NCI-H1930 (cell line): ENCODE measurements at places on chromosomes 5 and 9.

DNA sequence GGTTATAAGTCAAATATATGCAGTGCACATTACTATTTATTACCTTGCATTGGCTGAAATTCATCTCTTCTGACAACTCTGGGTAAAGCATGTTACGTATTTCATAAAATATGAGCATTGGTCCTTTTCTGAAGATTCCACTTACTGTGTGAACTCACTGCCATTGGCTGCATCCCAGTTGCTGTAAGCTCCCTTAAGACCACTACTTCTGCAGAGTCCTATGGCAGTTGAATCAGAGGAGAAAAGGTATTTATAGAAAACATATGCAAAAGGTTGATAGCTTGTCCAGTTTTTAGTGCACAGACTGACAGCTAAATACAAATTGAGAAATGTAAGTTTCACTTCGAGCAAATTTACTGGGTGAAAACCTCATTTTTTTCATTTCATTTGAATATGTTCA is 394.6 kb upstream of the ARRDC3 start:
- no peak for DNase-seq

DNA sequence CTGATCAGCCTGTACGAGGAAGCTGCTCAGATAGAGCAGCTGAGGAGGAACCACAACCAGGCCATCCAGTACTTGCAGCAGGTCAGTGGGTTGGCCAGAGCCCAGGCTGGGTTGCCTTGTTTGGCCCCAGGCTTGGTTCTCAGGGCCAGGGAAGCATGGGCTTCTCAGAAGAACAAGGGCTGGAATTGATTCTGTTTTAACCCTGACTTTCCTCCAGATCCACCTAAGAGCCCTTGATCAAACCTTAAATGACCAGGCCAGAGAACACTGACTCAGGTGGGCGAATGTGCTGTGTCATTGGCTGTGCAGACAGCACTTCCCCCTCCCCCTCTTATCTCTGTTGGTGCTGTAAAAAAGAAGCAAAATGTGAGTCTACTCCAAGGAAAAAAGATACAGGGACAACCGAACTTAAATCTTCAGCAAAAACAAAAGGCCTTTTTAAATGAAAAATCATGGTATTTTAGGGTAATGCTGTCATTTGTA is 28.1 kb downstream of the TTC23L start:
- no peak for DNase-seq

GRCh38 chr9:36855448-36856315 is 178.4 kb downstream of the PAX5 start:
- no peak for DNase-seq

GRCh38 chr9:94944626-94945025 is 218.1 kb downstream of the AOPEP start:
- no peak for DNase-seq

DNA sequence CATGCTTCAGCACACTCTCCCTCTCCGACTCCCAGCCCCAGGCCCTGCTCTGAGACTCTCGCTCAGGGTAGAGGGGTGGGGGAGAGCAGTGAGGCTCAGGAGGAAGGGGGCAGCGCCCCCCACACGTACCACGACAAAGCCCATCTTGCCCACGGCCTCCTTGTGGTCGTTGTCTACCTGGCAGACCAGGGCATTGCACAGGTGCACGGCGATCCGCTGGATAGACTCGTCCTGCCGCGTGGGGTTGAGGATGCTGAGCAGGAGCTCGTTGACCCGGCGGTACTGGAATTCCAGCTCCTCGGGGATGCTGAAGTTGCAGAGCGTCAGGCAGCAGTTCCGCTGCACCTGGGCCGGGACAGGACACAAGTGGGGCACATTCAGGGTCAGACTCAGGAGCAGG is 18.5 kb upstream of the ZDHHC12 start:
- no peak for DNase-seq

GRCh38 chr5:60458666-60459065 is 241.3 kb downstream of the DEPDC1B start:
- no peak for DNase-seq

DNA sequence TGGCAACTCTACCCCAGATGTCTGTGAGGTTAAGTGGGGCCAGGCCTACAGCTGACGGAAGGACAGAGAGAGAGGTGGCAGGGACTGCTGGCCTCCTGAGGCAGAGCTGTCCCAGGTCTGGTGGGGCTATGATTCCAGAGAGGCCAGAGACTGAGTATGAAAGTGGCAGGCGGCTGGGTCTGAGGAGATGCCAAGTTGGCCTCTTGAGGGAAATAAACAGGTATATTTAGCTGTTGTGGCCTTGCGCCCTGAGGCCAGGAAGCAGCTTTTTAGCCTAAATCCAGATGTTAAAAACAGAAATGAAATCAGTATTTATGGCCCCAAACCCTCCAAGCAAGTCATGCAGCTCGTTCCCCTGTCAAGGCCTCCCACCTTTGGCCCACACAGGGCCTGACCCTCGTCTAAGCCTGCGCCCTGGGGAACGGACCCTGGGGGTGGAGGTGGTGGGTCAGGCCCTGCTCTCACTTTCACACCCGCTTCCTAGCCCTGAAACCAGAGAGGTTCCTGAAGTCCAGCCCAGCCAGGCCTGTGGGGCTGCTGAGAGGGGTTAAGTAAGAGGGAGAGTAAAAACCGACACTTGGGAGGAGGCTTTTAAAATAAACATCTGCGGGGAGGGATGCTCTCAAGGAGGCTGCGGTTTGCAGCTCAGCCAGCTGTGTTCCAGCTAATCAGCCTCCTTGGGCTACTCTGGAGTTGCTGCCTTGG is 18.7 kb downstream of the PCDHGC5 start:
- DNase-seq, result no peak

GRCh38 chr5:76544268-76544926 is 78.8 kb downstream of the F2RL2 start:
- no peak for DNase-seq

DNA sequence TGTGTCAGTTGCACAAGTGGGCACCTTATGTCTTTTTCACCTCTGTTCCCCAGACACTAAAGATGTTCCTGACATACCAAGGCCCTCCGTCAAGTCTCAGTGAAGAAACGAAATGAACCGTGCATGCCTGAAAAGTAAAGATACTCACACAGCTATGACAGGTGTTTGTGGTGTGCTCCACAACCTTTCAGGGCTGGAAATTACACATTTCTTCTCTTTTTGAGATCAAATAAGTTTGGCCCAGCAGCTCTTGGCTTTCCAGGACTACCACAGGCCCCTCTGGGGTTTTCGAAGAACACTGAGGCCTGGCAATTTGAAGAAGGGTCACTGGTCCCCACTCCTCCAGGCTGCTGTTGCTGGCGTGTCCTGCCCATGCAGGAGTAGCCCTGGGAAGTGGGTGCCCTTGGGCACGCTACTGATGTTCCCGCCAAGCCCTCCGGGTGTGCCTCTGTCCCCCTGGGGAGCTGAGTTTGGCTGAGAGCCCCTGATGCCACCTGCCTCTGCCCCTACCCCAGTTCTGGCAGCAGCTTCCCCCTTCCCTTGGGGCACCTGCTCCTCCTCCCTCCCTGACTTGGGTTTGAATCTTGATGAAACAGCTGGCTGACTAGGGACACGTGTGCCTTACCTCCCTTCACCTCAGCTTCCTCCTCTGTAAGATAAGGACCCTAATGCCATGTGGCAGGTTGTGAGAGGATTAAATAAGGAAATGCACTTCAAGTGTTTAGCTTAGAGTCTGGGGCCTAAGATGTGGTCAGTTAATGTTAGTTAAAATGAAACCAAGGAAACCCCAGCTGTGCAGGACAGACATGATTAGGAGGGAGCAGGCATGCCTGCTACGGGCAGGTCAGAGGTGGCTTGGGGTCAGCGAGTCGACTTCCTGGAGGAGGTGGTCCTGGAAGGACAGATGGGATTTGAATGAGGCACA is 49.1 kb upstream of the GADD45G start:
- no peak for DNase-seq

GRCh38 chr5:160899735-160900134 is 47.7 kb upstream of the ATP10B start:
- no peak for DNase-seq

GRCh38 chr9:34524349-34524748 is 1.6 kb upstream of the ENHO start:
- no peak for DNase-seq

GRCh38 chr5:173790177-173790719 is 97.9 kb upstream of the CPEB4 start:
- DNase-seq, result no peak

- no peak for DNase-seq
Observed at GRCh38 chr9:14889451-14889850, 20.8 kb downstream of the FREM1 start.

DNA sequence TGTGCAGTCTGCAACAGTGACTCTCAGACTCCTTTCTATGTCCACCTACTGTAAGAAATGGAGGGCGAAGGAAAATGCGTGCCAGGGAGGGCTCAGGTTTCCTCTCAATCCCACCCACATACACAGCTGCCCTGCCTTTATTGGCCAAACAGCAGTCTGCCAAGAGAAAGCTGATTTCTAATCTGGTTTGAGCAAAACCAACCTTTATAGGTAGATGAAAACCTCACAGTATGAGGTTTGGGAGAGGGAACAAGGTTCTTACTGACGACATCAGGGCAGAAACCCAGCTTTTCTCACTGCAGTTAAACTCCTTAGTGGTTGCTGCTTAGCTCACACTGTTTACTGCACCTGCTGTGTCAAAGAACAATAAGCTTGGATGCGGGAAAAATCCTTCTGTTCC is 152.3 kb upstream of the KLF9 start:
- no peak for DNase-seq

- DNase-seq, result no peak
Observed at GRCh38 chr5:123876276-123876790, 364.4 kb downstream of the CSNK1G3 start.

DNA sequence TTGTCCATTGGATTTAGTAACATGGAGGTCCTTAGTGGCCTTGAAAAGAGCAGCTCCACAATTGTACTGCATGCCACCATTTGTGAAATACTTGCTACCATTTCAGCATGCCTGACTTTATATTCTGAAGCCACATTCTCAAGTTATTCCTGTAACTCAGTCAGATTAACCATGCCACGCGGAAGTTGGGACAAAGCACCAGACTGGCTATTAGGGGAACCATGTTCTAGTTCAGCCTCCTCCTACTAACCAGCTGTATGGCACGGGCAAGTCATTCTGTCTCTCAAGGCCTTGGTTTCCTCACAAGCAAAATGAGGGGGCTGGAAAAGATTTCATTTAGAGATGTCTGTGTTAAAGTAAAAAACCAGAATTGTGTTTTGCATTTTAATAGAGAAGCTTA is 418.0 kb downstream of the PLK2 start:
- DNase-seq, result no peak
